ENCODE measurements at places on chromosomes 2 and 18.

- no peak for DNase-seq
Observed at GRCh38 chr2:119228964-119229363, 5.3 kb downstream of the STEAP3 start.

- DNase-seq, result no peak
Observed at GRCh38 chr2:160390544-160391455, 102.8 kb downstream of the RBMS1 start.

DNA sequence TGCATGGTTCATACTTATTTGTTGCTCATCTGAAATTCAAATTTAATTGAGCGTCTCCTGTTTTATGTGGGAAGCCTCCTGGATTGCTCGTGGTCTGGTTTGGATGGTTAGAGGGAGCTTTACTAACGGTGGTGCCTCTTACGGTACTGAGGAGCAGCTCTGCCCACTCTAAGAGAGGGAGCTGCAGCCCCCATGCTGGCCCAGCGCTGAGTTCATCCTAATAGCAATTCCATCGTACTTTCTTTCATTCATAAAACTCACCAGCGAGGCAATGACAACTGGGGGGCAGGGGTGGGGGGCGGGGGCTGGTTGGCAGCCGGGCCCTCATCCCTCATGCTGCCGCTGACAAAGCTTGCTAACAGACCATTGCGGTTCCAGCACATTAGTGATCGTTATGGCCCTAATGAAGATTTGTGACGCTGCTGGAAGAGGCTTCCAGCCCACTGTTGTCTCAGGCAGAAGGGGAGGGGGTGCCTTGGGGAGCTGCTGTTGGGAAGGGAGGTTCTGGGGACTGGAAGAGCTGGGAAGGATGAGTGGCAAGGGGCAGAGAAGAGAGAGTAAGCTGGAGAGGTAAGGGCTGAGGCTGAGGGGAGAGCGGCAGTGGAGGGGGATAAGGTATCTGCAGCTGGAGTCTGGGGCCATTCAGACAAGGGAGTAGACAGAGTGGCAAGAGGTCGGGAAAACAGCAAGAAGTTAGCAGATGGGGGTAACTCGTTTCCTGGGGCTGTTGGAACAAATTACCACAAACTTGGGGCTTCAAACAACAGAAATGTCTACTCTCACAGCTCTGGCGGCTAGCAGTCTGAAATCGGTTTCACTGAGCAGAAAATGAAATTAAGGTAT is 238.1 kb downstream of the LPIN1 start:
- DNase-seq, result peak; percentile 44

- no peak for DNase-seq
Observed at GRCh38 chr2:101282980-101283379, 25.5 kb downstream of the RNF149 start.

DNA sequence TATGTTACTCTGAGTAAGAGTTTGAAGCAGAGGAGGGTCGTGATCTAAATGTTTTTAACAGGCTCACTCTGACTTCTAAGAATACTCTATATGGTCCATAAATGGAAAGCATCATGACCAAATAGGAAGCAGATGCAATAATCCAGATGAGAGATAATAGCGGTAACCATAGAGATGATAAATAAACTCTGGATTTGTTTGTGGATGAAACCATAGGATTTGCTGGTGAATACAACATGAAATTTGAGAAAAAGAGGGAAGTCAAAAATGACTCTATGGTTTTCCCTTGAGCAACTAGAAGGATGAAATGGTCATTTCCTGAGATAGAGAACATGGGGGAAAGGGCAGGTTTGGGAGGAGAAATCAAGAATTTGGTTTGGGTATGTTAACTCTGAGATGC is 3.9 kb downstream of the HEATR5B start:
- no peak for DNase-seq

GRCh38 chr2:210818473-210818872 is 262.1 kb downstream of the CPS1 start:
- no peak for DNase-seq

DNA sequence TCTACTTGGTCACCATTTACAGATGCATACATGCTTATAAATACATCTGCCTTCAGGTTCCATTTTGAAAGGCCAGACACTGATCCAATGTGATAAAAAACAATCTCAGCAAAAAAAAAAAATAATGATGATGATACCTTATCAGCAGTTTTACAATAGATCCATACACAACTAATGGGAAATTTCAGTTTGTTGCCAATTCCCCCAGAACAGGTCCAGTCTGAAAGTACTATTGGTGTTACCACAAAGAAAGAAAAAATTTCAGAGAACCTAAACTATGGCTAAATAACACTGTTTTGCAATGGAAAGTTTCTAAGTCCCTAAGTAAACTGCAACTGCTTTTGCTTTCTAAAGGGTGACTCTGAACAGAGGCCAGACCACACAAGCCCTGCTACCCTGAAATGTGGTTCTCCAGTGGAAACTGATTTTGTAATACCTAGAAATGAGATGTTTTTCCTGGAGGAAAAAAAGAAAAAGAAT is 54.1 kb downstream of the LPIN2 start:
- no peak for DNase-seq

GRCh38 chr2:64419596-64420165 is 34.3 kb upstream of the LGALSL start:
- DNase-seq, result peak; percentile 90

- no peak for DNase-seq
Observed at GRCh38 chr2:225737556-225737955, 338.0 kb downstream of the NYAP2 start.

- DNase-seq, result no peak
Observed at GRCh38 chr2:122565364-122565763, 809.9 kb downstream of the TSN start.

GRCh38 chr2:17517481-17518211 is 594 bp downstream of the RAD51AP2 start:
- no peak for DNase-seq

DNA sequence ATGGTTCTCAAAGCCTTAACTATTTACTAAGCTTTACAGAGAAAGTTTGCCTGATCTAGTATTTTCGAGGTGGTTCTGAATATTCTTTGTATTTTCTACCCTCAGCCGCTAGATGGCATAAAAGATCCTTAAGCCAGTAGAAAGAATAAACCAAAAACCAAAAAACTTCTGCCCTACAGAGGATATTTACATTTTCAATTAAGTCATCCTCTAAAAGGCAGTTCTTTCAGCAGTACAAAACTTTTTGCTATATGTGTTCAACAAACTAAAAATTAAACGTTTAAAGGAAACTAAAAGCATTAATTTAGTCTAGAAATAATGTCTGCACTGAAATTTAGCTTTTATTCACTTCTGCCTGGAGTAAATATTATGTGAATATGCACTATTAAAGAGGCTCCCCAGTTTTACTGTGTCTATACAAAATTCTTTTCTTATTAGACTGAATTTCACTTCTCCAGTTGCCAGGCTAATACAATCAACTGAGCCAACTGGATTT is 297.5 kb downstream of the PIEZO2 start:
- DNase-seq, result peak; percentile 83

DNA sequence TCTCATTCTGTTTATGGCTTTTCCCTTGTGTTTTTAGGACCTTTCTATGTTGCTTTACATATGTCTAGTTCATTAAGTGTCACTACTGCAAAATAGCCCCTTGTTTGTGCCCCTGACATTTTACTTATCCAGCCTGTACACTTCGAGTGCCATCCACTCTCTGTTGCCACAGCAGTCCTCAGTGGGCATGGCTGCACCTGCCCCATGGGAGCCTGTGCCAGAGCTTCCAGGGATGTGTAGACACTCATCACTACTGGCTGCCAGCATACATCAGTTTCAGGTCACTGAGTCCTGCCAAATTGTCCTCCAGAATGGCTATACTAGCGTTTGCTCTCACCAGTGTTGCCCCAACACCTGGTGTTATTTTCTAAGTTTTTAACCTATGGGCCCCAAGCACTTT is 80.4 kb downstream of the ARMC9 start:
- peak; percentile 29 for DNase-seq
